ENCODE measurements at places on chromosomes 3 and 15.

GRCh38 chr3:157353652-157354051, 83.0 kb upstream of the PTX3 start:
- no peak for DNase-seq

DNA sequence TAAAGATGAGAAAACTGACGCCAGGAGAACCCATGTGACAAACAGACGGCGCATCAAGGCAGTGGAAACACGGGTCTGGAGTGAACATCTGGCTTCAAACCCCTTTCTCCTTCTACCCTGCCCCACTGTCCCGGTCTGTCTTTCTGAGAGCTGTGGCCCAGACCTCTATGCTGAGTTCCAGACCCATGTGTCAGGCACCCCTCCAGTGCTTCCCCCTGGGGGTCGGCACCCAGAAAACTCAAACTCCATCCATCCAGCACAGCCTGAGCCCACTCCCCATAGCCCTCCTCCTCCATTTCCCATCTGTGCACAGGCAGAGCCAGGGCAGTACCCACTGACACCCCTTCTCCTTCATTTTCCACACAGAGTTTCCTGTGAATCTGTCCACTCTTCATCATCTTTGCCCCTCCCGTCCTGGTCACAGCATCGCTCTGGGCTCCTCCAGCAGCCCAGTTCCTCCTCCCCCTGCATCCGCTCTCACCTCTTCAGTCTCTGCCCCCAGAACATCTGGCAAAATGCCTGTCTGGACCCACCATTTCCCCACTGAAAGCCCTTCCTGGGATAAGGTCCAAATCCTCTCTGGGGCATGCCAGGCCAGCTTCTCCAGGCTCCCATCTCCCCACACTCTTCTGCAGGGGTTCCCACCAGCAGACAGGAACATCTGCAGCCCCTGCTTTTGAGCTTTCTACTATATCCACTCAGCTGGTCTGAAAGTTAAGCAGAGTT, 2.9 kb downstream of the FAM240A start:
- DNase-seq, result no peak

GRCh38 chr3:134339331-134339730, 34.9 kb downstream of the AMOTL2 start:
- no peak for DNase-seq

- no peak for DNase-seq
Measured at GRCh38 chr3:16692486-16693344, 87.5 kb upstream of the DAZL start.

GRCh38 chr15:68548364-68548763, 30.4 kb upstream of the CORO2B start:
- DNase-seq, result peak; percentile 59

DNA sequence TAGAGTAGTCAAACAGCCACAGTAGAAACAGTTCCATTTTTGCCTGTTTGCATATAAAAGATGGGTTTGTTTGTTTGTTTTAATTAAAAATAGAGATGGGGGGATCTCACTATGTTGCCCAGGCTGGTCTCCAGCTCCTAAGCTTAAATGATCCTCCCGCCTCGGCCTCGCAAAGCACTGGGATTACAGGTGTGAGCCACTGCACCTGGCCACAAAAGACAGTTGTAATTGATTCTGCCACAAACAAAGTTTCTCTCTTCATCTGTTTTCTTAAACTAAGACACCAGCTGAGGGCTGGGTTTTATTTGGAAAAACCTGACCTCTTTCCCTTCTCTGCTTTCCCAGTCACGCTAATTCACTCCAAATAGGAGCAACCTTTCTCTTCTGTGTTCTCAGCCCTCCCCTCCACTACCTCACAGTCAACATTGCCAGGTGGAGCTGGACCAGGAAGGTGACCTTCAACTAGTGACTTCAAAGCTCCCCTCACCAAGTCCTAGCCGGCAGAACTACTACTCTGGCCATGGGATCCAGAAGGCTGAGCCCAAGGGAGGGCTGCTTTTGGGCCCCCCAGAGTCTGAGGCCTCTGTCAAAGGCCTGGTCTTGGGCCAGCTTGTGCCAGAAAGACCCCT, 1.5 kb upstream of the IDH2 start:
- no peak for DNase-seq

GRCh38 chr15:63860155-63860554, 26.4 kb upstream of the HERC1 start:
- peak; percentile 9 for DNase-seq

- DNase-seq, result no peak
Measured at GRCh38 chr3:14320219-14320618, 82.2 kb upstream of the SLC6A6 start.

DNA sequence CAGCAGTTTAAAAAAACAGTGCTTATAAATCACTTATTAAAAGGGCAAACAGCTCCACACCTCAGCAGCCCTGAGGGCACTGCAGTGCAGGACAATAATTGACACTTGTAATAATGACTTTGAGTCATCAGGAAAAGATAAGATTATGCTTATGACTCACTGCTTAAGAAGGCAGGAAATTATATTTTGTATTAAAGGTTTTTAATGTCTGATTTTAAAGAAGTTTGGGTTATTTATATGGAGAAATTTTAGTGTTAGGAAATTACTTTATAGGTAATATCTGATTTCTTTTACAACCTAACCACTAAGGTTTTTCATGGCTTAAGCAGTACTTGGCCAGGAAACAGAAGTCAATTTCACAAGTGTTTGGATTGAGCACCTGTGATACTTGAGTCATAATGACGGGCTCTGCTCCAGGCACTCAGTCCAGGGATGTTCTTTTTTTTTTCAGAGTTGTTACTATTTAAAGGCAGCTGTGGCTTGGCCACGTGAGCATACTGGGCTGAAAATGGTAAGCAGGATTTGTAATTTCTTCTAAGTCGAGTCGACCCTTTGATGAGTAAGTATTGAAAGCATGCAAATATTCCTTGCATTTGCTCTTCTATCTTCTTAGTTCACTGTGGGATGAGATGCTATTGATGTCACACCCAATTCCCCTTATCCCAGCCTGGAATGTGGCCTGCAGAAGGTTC, 21.6 kb upstream of the SLC6A20 start:
- no peak for DNase-seq

DNA sequence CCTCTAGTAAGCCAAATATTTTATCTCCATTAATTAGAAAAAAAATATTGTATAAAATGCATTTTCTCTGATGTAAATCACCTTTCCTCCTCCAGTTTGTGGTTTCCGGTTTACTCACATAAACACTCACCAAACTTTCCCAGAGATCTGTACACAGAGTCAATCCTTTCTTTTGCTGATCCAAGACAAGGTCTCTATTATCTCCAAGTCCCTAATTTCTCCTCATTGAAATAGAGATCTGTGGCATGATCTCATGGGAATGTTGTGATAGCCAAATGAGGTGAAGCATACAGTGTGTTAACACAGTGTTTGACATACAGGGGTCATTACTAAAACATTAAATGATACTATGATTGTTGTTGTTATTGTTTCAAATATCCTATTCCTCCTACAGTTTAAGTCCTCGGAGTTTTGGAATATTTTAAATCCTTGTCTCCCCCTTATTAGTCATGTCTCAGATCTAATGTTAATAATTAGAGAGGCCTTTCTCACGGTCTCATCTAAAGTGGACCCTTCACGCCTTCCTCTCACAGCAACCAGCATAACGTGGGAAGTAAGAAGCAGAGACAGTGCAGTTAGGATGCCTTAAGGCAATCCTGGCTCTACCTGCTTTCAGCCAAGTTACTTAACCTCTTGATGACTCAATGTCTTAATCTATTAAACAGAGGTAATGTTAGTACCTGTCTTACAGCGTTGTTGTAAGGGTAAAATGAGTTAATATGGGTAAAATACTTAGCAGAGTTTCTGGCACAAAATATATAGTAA, 333.3 kb downstream of the GRM7 start:
- no peak for DNase-seq

DNA sequence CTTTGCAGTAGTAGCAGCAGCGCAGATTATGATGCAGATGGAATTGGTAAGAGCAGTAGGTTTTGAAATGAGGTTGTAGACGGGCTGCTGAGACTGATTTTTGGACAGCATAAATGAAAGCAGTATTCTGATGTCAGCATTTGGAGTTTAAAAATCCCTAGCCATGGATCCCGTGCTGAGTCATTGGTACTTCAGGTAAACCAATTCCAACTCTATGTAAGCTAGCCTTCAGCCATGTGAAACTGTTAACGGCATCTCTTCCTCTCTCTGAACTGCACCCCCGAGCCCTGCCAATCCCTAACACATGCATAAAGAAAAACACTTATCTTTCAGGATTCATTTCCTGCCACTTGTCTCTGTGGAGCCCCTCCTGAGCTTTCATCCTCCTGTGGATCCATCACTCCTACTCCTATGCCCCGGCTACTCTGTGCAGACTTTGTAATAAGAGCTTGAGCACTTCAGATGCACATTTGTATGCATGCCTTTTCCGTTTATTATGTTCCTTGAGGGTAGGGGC, 119.0 kb downstream of the AKAP13 start:
- no peak for DNase-seq

DNA sequence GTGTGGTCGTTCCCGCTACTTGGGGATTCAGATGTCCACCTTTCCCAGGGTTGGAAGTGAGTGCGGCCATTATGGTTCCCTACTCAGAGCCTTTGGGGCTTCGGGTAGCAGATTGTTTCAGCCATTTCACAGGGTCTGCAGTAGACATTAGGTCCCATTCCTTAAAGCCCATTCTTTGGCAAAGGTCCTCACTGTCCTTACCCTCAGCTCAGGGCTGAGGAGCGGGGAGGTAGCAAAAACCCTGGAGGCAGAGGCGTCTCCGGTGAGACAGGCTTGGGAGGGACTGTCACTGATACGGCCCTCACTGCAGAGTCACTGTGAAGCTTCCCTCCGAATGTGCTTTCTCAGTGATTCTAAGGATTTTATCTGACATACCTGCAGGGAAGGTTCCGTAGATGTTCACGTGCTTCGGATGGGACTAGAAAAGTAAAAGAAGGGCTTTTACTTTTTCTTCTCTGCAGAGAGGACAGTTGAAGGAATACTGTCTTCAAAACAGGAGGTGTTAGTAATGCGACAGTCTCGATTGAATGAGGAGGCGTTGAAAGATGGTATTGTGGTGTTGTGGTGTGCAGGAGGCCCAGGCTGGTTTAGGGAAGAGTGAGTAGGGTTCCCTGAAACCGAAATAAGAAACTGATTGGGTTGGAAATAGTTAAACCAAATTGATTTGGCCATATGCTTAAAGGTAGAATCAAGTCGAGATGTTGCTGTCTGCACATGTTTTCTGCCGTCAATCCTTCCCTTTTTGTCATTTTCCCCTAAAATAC, 630 bp downstream of the ATP6V1A start:
- peak; percentile 52 for DNase-seq

- DNase-seq, result no peak
Measured at GRCh38 chr3:158911586-158911985, 109.7 kb downstream of the MFSD1 start.

DNA sequence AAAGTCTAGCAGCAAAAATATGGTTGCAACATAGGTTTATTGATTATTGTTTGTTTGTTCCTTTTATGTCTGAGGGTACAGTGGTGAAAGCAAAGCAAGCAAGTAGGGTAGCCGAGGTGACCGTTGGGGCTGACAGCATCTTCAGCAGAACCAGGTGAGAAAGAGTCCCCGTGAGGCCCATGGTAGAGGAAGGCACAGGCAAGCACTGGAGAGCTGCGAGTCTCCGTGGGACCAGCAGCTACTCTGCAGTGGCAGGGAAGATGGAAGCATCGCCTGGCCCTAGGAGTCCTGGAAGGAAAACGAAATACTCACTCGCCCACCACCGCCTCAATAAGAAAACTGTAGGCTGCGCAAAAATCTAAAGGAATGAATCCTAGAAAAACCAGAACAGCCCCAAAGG, 25.3 kb upstream of the GABRA5 start:
- DNase-seq, result no peak

GRCh38 chr15:39885099-39885777, 34.8 kb downstream of the GPR176 start:
- DNase-seq, result no peak

- no peak for DNase-seq
Measured at GRCh38 chr3:31142139-31142538, 247.7 kb upstream of the GADL1 start.

- peak; percentile 81 for DNase-seq
Measured at GRCh38 chr15:80999623-81000036, 1.1 kb upstream of the TLNRD1 start.

GRCh38 chr3:19972054-19972453, 25.2 kb downstream of the RAB5A start:
- DNase-seq, result no peak

- DNase-seq, result no peak
Measured at GRCh38 chr15:92417716-92418115, 24.0 kb downstream of the ST8SIA2 start.

DNA sequence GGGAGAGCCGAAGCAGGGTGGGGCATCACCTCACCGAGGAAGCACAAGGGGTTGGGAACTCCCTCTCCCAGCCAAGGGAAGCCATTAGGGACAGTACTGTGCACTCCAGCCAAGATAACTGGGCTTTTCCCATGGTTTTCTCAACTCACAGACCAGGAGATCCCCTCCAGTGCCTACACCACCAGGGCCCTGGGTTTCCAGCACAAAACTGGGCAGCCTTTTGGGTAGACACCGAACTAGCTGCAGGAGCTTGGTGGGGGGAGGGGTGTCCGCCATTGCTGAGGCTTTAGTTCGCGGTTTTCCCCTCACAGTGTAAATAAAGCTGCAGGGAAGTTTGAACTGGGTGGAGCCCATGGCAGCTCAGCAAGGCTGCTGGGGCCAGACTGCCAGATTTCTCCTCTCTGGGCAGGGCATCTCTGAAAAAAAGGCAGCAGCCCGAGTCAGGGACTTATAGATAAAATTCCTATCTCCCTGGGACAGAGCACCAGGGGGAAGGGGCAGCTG, 129.6 kb upstream of the LMCD1 start:
- no peak for DNase-seq

- no peak for DNase-seq
Measured at GRCh38 chr3:42680271-42680670, 5.1 kb upstream of the KLHL40 start.

DNA sequence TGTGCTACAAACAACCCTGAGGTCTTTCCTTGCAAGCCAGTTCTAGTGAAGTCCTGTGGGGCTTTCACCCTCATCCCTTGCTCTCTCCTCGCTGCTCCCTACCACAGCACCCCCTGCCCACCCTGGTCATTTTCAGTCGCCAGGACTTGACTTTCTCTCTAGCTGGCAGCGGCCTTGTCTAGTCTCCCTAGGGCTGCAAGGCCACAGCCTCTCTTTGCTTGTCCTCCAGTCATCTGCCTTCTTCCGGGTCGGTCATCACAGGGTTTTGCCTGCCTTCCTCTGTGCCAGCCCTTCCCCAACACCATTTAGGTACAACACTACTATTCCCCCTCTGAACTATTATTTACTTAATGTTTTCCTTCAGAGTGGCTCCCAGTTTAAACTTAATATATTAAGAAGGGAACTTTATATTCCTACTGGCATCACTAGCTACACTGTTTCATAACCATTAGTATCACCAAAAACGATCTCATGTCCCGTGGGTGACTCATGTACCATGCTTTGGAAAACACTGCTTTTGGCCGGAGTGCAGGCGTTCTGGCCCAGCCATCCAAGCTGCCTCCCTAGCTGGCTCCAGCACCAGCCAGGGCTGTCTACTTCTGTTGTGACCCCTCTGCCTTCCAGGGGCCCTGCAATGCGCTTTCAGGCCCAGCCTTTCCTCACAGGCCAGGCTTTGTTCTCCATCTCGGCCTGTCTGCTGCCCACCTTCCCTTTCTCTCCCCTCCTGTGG, 21.4 kb downstream of the FAH start:
- DNase-seq, result no peak

Data from activated CD4-positive, alpha-beta T cell treated with anti-CD3 and anti-CD28 coated beads, Interleukin-2, amount 50 U/mL, for 16 hours (primary cell).